HS-5 (cell line): ENCODE measurements at places on chromosomes 12 and 14.

DNA sequence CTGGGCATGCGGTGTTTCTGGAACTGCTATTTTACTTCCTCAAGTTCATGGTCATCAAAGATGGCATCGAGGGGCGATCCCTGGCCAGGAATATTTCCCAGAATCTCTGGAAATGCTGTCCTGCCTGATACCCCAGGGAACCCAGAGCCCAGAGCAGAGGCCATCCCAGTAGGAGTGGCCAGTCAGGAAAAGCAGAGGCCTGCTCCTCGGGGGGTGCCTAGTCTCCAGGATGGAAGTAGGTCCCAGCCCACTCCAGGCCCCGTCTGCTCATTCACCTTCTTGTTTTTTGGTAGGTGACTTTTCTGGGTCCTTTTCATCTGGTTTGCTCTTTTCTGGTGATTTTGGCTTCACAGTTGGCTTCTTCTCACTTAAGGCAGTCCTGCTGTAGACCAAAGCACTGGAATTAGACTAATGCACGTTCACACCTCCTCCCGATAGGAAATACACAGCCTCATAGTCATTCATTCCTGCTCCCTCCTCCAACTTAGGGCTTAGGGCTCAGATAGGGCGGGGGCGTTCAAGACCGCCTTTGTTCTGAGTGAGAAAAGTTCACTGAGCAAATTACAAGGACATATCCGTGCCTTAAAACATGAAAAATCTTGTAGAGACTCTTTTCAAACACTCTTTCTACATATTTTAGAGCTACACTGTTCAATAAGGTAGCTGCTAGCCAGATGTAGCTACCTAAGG is 51.1 kb downstream of the TRAFD1 start:
- DNase-seq = no peak

DNA sequence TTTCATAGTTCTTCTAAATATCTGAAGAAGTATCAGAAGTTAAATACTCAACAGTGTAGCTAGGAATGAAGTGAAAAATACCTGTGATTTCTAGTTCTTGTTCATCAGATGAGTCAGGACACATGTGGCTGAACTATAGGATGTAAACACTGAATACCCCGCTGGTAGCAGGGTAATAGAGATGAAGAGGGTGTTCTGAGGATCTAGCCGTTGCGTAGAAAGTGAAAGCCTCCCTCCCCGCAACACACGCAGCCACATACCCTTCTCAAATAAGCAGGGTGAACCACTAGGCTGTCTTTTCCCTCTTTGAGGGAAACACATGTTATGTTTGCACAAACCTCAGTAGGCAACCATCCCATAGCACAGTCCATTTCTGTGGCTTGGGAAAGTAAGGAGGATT is 16.4 kb upstream of the RNASE12 start:
- no peak for DNase-seq

GRCh38 chr12:26790645-26790994 is 42.4 kb downstream of the ITPR2 start:
- no peak for DNase-seq

DNA sequence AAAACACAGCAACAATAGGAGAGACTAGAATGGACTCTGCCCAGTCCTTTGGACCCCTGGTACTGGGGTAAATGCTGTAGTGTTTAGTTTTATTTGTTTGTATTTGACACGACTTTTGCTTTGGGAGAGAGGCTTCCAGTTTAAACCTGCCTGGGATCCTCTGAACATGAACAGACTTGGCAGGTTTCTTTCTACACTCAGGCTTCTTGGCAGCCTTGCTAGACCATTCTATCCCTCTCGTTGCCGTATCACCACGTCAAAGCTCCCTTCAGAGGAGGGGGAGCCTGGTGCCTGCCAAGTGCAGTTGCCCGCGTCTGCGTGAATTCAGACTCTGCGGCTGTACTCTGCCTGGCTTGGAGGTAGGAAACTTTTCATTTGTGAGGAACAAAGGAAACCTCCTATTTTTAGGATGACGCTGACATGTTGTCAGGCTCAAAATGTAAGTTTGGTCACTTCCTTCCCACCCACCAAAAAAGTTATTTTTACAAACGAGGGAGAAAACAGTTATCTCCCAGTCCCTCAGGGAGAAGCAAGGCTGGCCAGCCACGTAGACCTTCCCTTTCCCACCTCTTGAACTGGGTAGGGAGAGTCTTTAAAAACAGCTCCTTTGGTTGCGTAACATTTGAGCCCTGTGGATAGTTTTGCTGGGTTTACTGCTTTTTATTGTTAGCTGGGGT is 25.9 kb downstream of the CD9 start:
- no peak for DNase-seq

GRCh38 chr12:76402259-76402658 is 54.0 kb upstream of the BBS10 start:
- no peak for DNase-seq

DNA sequence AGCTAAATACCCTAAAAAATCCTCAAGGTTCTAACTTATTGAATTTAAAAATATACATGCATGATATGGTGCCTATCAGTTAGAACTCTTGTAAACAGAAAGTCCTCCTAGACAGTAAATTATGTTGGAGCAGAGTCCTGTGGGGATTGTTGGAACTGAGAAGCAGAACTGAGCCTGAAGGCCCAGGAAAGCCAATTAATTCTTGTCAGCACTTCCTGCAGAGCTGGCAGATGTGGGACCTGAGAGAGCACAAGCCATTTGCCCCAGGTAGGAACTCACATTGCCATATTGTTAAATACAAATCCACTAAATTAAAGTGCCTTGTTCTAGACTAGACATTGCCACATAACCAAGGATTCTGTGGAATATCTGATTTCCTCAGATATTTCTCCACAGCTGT is 117.1 kb downstream of the RTN1 start:
- no peak for DNase-seq
